NB4 (cell line): ENCODE measurements at places on chromosomes 3 and 15.

GRCh38 chr15:43189296-43189695 lies 4.1 kb downstream of the CCNDBP1 start:
- DNase-seq: no peak

- no peak for DNase-seq
These were observed 19.9 kb downstream of the ALDH1L1 start for GRCh38 chr3:126160243-126161210.

GRCh38 chr15:69615736-69616135 lies 163.1 kb downstream of the RPLP1 start:
- DNase-seq: no peak

- DNase-seq: no peak
These were observed 20.5 kb downstream of the ZNF609 start for GRCh38 chr15:64480891-64481290.

DNA sequence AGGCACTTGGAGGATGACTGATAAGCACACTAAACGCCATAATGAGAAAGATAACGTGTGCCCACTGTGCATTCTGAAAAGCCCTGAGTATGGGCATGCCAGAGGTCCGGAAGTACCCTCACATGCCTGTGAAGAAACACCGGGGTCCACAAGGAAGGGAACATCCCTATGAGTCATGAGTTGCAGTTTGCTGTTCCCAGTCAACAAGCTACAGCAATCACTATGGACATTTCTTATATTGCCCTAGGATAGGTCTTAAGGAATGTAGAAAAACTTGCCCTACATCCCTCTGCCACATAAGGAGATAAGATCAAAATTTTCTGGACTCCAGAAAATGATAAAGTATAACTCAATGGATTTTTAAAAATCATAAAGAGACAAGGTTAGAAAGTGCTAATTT lies 9.9 kb downstream of the MB21D2 start:
- DNase-seq: no peak
